ENCODE measurements at places on chromosomes 1 and 21. TPM values are rescaled to one million over a fixed set of nuclear protein-coding genes. Genes with fewer than 3 reads are reported as not detected.

Gene SPRR2F
- total RNA-seq = not detected

- no peaks in the 10 kb centered on the region for H3K4me1 ChIP-seq
- no peaks in the 10 kb centered on the region for H3K27me3 ChIP-seq
- H3K4me3 ChIP-seq = no peak overlapping the region
- no peaks in the 10 kb centered on the region for H3K36me3 ChIP-seq
Measured at GRCh38 chr1:10868599-10868965, 72.1 kb upstream of the CASZ1 start.

- no peaks in the 10 kb centered on the region for H3K4me1 ChIP-seq
- H3K27me3 ChIP-seq = no peaks in the 10 kb centered on the region
- no peak overlapping the region for H3K27ac ChIP-seq
- no peaks in the 10 kb centered on the region for H3K36me3 ChIP-seq
- H3K4me3 ChIP-seq = no peak overlapping the region
Measured at GRCh38 chr1:221573756-221574155, 168.1 kb downstream of the DUSP10 start.

DNA sequence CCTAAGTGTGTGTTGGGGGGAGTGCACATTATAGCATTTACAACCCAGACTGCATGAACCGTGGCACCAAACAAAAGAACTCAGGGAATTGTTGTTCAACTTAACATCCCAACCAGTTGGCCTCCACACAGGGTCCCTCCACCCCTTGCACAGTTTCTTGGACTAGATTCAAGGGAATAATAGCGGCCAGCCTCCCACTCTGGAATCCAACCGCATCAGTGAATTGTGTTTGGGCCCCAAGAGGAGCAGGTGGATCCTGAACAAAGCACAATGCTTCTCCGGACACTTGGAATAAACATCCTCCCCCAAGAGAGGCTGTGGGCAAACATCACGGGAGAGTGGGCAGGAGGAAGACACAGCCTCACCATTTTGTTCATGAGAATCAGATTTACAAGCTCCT is 18.2 kb downstream of the CD34 start:
- no peaks in the 10 kb centered on the region for H3K36me3 ChIP-seq
- no peak overlapping the region for H3K27ac ChIP-seq
- no peaks in the 10 kb centered on the region for H3K4me1 ChIP-seq
- no peak overlapping the region for H3K4me3 ChIP-seq
- no peak for DNase-seq

Data from right lobe of liver (tissue), 6 donors.